ENCODE measurements at places on chromosomes 5 and 9. TPM values are rescaled to one million over a fixed set of nuclear protein-coding genes. Genes with fewer than 3 reads are reported as not detected.

DNA sequence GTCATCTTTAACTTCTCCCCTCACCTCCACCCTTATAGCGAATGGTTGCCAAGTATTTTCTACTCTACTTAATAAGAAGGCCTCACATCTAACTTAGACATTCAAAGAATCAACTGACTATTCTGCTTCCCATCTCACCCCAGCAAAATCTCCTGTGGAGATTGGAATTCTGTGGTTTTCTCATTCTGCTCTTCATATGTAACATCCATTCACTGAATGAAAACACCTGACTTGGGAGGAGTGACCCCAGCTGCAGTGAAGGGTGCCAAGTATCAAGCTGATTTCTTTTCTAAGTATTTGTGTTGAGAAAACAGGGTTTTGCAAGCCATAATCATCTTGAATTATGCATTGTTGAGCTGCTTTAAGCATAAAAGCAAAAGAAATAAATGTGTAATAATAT lies 42.5 kb upstream of the TAF1L start:
- DNase-seq: no peak

VAV2 gene
- 26.9 TPM for total RNA-seq

GRCh38 chr5:97046270-97046982 lies 96.0 kb downstream of the LIX1 start:
- no peak for DNase-seq

GABRA6 gene
- total RNA-seq: not detected

- peak; percentile 83 for DNase-seq
Measured at GRCh38 chr5:179793468-179794139, at the start of gene LTC4S. TSS of gene LTC4S (plus strand) at chr5:179793986. CDS start at chr5:179794081, 95 bp downstream.

- DNase-seq: no peak
Measured at GRCh38 chr5:14277385-14278320, 134.5 kb downstream of the TRIO start.

GRCh38 chr5:134530301-134531077 lies 5.0 kb downstream of the JADE2 start:
- DNase-seq: no peak

OGN gene
- total RNA-seq: 15.3 TPM

PCDHB10 gene
- total RNA-seq: 2.0 TPM

DNA sequence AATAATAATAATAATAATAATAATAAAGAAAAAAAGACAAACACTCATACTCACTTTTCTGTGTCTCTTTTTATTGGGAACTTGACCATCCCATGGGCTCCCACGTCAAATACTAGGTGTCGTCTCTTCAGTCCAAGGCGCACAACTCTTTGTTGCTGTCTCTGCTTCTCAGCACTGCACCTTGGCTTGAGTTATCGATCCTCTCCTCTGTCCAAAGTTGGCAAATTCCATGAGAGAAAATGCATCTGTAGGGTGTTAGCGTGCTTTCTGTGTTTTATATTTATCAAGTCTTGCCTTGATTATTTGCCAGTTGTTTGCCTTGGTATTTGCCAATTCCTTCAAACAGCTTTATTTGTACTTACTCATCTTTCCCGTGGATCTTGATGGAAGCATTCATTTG lies 653.7 kb downstream of the CDH18 start:
- DNase-seq: no peak

DNA sequence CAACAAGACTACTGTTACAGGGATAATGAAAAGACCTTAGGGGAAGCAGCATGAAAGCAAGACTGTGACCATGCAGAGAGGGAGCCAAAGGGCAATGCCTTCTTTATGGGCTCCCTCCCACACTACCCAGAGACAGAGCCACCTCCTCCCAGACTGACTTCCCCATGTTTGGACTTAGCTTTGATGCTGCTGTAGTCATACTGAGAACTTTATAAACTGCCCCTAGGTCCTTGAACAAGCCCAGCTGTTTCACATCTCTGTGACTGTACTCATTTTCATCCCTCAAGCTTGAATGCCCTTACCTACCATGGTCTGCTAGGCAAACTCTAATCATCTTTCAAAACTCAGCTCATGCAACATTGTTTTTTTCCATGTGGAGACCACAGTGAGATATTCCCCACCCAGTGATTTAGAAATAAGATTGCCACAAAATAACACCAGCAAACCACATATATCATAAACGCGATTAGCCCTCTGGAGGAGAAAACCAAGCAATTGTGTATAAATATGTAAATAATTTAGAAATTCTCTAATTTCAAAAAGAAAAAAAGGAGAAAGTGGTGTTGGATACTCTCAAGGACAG lies 23.4 kb upstream of the FAM169A start:
- no peak for DNase-seq

- peak; percentile 57 for DNase-seq
Measured at GRCh38 chr9:111037708-111038330, 451 bp downstream of the LPAR1 start.

PCDHB16 gene
- 2.6 TPM for total RNA-seq

- DNase-seq: no peak
Measured at GRCh38 chr9:114089206-114089840, 9.8 kb downstream of the KIF12 start.

NIM1K gene
- total RNA-seq: 4.8 TPM

GRCh38 chr5:137186759-137187461 lies 312.2 kb downstream of the SPOCK1 start:
- DNase-seq: no peak
